ENCODE measurements at places on chromosomes 7 and 10. TPM values are rescaled to one million over a fixed set of nuclear protein-coding genes. Genes with fewer than 3 reads are reported as not detected.

DNA sequence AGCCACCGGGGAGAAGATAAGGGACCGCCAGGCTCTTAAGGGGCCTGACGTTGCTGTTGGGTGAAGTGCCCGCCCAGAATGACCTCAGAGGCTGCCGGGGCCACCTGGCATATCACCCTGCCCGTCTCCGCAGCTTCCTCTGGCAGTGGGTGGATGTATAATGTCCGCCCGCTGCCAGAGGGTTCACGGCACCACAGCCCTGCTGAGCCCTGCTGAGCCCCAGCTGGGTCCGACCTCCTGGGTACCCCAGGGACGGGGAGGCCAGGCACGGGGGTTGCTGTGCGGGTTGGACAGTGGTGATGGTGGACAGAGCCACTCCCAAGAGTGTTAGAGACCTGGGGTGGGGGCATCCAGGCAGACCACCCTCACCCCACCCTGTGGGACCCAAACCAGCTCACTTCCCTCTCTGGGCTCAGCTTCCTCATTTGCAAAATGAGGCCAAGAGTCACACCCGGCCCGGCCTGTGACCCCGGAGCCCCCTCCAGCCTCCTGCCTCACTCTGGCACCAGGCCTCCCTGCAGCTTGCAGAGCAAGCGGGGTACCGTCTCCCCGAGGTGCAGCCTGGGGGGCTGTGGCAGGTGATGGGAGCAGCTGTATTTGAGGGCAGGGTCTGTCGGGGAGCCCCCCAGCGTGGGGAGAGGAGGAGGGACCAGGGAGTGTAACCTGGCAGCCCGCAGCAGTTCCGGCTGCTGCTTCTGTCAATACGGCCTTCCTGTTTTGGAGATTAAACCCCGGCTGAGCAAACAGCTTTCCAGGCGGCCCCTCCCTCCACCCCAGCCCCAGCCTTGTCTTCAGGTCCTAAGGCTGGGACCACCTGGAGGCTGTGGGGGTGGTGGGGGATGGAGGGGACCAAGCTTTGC is 8.4 kb upstream of the LFNG start:
- no peak for DNase-seq

DNA sequence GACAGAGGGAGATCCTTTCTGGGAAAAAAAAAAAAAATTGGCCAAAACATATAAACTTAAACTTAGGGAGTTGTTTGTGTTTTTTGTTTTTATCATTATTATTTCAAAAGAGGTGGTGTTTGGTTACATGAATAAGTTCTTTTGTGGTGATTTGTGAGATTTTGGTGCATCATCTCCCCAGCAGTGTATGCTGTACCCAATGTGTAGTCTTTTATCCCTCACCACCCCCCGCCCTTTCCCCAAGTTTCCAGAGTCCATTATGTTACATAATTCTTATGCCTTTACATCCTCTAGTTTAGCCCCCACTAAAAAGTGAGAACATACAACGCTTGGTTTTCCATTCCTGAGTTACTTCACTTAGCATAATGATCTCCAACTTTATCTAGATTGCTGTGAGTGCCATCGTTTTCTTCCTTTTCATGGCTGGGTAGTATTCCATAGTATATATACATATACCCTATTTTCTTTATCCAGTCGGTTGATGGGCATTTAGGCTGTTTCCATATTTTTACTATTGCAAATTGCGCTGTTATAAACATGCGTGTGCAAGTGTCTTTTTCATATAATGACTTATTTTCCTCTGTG is 148.1 kb upstream of the ZNF92 start:
- DNase-seq, result no peak

- DNase-seq, result no peak
These were observed 116.9 kb upstream of the PPIF start for GRCh38 chr10:79230328-79230830.

DNA sequence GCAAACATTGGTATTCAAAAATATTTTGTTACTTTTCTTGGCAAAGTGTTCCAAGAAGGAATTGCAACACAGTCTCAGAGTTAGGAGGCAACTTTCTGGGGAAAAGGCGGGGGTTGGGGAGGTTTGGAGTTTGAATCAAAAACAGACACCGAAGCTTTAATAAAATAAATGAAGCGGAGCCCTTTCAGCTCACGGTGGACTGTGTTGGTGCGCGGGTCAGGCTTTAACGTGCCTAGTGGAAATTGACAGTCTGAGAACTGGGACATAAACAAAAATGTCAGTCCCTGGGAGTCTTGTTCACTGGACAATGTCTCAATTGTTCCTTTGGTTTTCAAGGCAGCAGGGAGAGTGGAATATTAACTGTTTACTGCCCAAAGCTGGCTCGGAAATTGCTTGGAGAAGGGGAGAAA is 109.3 kb downstream of the TCF7L2 start:
- DNase-seq, result no peak

DNA sequence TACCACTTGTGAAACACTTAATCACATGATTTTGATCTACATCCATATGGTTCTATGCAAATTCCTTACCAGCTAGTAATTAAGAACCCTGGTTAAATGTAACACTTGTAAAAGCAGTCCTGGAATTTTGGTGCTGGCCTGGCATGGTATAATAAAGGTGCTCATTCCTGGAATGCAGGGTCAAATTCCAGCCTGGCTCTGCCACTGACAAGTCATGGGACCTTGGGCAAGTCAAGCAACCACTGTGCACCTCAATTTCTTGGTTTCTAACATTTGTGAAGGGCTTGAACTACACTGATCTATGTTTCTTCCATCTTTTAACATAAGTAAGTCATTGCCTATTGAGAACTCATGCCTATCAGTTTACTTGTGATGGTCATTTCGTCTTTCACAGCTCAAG is 91.9 kb upstream of the PIK3CG start:
- DNase-seq, result no peak

GRCh38 chr7:155834486-155835048 is 22.3 kb upstream of the SHH start:
- DNase-seq, result no peak

DNA sequence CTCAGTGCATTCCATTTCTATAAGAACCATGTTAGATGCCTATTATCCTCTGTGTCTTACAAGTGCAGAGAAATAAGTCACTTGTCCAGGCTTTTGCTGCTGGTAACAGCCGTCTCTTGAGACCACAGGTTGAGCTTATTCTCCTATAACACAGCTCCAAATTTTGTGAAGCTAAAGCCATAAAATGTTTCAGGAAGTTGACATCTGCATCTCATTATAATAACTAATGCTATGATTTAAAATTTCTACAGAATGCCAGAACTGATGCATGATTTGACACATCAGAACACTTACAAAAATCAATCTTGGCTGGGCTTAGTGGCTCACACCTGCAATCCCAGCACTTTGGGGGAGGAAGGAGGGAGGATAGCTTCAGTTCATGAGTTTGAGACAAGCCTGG is 986.9 kb downstream of the TYW1 start:
- no peak for DNase-seq

DNA sequence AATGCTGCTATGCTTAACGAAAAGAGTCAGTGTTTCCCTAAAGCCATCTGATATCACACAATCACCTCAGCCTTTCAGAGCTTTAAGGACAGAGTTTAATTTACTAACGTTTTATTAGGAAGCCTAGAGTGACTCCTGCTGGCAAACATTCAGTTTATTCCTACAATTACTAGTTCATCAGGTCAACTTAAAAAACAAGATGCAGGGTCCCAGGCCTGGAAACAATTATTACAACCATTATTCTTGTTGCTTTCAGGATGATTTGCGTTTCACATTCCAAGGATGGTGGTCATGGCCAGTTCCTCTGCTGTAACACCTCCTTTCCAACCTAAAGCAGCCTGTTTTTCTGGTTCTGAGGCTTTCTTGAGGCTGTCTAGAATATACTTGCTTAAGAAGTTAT is 1.5 kb upstream of the FAM53B start:
- no peak for DNase-seq

- DNase-seq, result no peak
These were observed 184.5 kb downstream of the GATA3 start for GRCh38 chr10:8238986-8239385.

GRCh38 chr10:60270426-60270825 is 119.2 kb downstream of the ANK3 start:
- DNase-seq, result peak; percentile 2

The CTBP2 gene
- total RNA-seq, result 72.9 TPM

The SLC16A12 gene
- 0.20 TPM for total RNA-seq

The PVRIG gene
- not detected for total RNA-seq

All from HT1080 (cell line).